G401 (cell line): ENCODE measurements at places on chromosomes 16 and 17.

- no peak for DNase-seq
Measured at GRCh38 chr16:2280981-2281542, 13.1 kb upstream of the RNPS1 start.

GRCh38 chr16:46620266-46621005 is 743 bp downstream of the SHCBP1 start:
- no peak for DNase-seq

DNA sequence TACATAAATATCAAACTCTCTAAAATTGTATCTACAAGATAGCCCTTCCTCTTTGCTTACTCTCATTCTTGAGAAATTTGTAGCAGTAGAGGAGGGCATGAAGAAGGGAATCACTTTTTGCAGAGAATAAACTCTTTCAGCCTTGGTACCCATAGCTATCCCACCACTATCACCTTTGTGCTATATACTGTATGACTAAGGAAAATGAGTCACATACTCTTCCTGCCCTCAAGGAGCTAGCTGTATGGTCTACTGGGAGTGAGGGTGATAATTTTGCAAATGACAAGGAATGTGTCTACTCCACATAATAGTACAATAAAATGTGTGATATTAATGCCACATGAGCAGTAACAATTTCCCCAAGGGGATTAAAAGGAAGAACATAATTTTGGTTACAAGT is 184.6 kb upstream of the WSB1 start:
- DNase-seq: no peak

- no peak for DNase-seq
Measured at GRCh38 chr16:14015948-14016347, 55.2 kb upstream of the MRTFB start.

DNA sequence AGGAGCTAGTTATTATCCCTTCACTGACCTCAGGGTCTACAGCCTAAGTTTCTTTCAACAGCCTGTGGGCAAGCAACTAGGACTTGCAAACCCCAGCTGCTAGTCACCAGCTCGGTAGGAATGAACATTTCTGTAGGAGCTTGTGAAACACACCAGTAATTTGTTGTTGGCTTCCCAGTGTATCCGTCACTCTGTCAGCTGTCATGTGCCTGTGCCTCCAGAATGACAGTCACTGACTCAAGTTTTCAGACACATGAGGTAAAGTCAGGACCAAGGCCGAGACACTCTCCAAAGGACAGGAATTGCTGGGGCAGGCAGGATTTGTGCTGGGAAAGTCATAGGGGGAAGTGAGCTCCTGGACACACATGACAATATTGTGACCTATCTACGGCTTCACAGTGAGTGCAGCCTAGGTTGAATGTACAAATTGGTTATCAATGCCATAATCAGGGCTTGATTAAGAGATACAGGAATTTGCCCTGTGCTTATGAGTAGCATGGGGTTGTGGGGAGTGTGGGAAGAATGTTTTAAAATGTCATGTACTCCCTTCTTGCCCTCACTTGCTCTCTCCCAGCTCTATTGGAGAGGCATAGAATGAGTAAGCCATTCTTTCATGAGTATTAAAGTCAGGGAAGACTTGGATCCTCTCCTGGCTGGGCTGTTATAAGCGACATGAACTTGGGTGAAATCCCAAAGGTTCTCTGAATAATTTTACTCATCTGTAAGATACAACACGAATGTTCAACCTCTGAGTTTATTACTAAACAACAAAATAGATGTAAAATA is 391.4 kb downstream of the UTP18 start:
- DNase-seq: no peak

DNA sequence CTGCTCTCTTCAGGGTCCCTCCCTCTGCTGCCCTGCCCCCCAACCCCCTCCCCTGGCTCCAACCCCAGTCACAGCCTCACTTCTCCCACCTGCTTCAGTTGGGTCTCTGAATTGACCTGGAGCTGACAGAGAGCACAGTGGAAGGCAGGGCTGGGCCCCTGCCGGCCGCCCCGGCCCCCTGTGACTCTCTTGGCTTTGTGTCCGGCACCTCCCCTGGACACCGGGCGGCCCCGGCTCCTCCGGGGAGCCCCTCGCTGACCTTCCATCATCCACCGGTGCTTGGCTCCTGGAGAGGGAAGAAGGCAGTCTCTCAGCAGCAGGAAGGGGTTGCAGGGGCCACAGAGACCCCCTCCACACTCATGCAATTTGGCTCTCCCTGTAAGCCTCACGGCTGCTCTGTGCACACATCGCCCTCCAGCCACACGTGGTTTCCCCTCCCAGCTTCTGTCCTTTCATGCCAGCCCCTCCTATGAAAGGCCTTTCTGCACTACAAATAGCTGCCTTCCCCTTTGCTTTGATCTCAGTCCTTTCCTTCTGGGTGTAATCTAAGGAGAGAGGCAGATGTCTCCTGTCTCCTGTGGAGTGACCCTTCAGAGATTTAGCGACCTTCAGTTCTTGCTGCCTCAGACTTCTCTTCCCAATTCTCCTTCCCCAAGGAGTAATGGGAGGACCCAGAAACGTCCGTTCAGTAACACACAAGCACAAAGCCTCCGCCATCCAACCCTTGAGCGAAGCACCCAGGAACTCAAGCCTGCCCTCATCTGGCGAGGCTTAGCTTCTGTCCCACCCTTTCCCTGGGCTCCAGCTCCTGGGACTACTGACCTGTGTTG is 8.3 kb downstream of the NKIRAS2 start:
- peak; percentile 22 for DNase-seq

GRCh38 chr17:77098884-77099545 is 41.8 kb upstream of the SEC14L1 start:
- DNase-seq: peak; percentile 88

DNA sequence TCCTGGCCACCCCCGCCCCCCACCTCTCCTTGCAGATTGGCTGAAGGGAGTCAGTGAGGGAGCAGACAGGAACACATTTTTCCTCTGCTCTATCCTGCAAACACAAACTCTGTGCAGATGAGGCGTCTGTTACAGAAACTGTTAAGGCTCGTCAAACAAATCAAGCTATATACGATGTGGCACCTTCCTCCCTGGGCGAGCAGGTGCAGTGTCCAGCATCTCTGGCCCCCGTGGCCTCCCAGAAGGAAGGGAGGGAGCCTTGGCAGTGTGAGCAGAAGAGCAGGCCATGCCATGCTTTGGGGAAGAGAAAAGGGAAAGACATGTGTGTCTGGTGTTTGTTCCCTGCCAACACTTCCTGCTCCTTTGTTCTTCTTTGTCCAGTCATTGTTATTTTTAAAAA is 267.8 kb downstream of the UTP18 start:
- peak; percentile 94 for DNase-seq

DNA sequence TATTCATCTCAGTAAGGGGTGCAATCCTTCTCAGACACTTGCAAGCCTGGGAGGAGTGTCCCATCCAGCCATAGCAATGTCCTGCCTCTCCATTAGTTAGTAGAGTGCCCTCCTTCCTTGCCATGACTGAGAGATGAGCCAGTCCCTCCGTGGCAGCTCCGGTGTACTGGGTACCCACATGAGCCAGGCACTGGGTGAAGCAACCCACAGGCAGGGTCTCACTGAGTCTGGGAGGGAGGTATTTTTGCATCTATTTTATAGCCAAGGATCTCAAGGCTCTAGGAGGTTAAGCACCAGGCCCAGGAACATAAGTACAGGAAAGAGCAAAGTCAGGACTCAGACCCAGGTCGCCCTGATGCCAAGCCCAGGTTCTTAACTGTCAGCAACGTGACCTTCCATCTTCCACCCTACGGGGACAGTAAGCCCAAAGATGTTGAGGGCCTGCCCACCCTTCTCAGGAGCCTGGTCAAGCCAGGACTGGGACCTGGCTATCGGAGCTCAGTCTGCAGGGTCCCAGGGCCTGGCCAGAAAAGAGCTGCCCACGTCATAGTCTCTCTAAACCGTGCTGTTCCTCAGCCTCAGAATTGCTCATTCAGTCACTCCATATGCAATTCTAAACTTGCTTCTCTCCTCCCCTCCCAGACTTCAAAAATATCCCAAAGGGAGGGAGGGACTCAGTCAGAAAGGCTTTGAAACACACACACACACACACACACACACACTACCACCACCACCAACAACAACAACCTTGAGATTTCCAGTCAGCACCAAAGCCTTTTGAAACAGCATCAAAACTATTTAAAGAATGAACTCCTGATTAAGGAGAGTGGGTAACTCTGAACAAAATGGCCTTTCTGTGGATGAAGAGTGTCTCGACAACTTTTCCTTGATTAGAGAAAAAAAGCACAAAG is 16.6 kb downstream of the NOS2 start:
- no peak for DNase-seq

- DNase-seq: no peak
Measured at GRCh38 chr16:71230122-71230845, at the start of gene HYDIN. Gene HYDIN (minus strand): TSS chr16:71230722. CDS start chr16:71186895, 43,827 bp downstream.

DNA sequence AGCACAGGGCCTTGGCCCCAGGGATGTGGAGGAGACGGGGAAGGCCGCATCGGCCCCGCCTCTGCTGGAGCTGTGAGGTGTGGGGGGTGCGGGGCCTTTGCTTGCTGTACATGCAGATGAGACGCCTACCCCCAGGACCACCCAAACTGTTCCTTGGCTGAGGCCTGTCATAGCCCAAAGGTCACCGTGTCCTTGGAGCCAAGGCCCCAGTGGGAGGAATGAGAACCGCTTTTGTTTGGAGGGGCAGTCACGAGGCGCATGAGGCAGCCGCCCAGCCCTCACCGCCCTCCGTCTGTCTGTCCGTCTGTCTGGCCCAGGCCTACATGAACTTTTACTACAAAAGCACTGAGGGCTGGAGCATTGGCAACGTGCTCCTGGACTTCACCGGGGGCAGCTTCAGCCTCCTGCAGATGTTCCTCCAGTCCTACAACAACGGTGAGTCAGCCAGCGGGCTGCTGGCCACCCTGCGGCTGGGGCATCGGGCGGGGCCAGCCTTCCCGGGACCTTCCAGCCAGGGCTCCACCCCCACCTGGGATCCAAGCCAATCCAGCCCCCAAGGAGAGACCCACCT is 8.8 kb downstream of the TAX1BP3 start:
- DNase-seq: no peak

DNA sequence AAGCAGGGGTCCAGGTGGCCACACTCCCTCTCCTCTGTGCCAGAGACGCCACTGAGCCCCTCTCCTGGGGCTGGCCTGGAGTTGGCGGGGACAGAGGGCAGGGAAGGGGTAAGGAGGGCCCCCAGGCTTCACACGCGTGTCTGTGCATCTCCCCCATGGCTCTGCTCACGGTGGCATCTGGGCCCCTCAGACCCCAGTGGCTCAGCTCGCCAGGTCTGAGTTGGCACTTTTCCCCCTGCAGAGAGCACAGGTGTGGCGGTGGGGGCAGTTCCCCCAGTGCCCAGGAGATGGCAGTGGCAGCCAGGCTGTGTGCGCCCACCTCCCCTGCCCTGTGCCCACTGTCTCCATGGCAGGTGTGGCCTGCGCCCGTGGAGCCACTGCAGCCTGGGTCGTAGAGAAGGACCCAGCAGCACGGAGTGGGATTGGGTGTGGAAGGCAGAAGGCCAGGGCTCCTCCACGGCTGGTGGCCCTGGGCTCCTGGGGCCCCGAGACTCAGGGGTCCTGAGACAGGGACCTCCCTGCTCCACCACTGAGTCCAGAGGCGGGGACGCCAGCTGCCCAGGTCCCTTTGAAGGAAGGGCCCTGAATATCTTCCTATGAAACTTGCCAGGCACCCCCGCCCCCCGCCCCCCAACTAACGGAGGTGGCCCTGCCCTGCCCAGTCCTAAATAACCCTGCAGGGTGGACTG is 4.3 kb upstream of the APRT start:
- peak; percentile 50 for DNase-seq

- DNase-seq: peak; percentile 23
Measured at GRCh38 chr16:89044418-89045180, 49.1 kb upstream of the ACSF3 start.

DNA sequence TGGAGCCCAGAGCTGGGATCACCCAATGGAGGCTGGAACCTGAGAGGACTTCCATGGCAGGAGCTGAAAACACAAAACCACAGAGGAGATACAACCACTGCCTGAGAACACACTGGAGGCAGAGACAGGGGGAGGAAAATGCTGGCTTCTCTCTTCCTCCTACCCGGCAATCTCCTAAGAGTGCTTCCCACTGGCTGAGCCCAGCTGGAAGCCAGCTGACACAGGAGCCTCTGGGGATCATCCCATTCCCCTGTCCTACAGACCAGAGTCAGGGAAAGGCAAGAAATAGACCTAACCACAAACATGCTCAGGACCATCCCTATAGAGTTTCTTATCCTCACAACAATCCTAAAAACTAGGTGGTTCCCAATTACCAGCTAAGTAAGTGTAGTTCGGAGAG is 112.4 kb upstream of the CDH5 start:
- no peak for DNase-seq

DNA sequence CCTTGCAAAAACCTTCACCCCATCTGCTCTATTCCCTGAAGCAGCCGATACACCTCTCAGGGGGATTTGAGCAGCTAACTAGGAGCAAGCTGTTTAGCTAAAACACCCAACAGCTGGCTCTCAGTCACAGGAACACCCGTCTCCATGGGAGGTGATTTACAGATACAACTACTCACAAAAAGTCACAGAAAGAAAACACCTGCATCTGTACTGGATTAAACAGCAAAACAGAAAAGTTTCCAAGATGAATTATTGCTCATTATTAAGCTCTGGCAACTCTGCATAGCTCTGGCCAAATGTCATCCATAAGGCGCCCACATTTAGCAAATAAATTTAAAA is 22.3 kb downstream of the GJC1 start:
- no peak for DNase-seq

DNA sequence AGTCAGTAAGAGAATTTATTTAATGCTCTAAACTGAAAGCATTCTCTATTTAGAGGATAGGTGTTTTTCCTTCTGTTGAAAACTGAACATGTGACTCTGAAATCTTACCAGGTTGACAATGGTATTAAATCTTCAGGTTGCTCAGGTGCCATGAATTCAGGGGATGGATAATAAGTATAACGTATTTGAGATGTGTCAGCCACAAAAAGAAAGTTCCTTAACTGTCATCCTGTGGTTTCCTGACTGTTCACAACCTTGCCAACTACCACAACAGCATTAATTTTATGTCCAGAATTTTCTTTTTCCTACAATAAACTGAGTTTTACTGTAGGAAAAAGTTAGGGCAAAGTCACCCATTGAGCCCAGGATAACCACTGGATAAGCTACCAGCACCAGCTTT is 243.3 kb upstream of the PSMD7 start:
- no peak for DNase-seq

- no peak for DNase-seq
Measured at GRCh38 chr16:87206646-87207451, 110.3 kb downstream of the C16orf95 start.

- DNase-seq: no peak
Measured at GRCh38 chr16:1858189-1858865, 13.6 kb downstream of the MEIOB start.

GRCh38 chr17:72470121-72470705 is 349.4 kb downstream of the SOX9 start:
- DNase-seq: no peak

DNA sequence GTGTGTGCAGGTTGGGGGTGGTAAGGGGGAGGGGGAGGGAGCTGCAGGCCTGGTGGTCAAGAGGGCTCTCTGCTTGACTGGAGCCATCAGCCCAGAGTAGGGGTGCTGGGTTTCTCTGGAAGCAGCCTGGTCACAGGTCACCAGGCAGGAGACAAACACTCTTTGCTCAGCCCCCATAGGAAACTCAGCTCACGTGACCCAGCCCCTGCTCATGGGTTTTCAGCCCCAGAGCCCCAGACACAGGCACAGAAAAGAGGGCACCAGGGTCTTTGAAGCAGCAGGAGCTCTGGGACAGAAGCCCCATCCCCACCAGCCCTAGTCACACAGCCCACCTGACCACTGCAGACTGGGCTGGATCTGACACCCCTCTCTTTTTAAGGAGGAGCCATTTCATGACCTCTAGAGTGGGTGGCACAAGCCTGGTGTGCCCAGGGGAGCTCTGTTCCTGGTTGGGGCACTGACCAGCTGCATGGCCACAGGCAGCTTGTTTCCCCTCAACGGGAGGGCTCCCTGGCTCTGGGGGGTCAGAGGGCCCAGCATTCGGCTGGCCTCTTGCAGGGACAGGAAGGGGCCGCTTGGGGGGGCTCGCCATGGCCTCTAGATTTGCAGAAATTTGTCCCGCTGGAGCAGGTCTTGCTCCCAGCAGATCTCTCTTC is 13.8 kb upstream of the CD79B start:
- no peak for DNase-seq
